ENCODE measurements at places on chromosomes 7 and 10.

DNA sequence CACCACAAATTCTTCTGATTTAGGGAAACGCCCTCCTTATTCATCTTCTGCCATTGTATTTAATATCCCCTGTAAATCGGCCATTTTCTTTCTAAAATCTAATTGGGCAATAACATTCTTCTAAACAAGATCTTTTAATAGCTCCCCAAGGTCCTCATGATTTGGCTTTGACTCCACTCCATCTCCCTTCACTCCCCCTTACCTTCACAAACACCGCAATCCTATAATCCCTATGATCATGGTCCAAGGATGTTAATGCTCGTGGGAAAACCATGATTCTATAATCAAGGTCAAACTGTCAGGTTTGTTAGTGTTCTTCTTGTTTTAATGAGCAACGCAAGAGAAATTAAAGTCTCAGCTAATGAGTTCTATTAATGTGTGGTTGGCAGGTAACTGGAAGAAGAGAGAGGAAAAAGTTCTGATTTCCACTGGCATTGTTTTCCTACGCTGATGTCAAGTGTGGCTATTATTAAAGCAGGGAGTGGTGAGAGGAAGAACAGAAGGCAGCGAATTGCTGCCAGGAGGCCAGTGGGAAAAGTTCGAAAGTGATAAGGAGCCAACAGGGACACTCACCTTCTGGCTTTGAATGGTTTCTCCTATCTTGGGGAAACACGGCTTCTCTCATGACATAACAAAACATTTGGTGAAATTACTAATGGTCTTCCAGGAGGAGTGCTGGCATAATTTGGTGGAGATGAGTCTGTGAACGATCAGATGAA is 28.1 kb downstream of the LRRC72 start:
- DNase-seq, result no peak

- DNase-seq, result peak; percentile 37
Observed at GRCh38 chr10:49297818-49298670, 926 bp upstream of the C10orf71 start.

DNA sequence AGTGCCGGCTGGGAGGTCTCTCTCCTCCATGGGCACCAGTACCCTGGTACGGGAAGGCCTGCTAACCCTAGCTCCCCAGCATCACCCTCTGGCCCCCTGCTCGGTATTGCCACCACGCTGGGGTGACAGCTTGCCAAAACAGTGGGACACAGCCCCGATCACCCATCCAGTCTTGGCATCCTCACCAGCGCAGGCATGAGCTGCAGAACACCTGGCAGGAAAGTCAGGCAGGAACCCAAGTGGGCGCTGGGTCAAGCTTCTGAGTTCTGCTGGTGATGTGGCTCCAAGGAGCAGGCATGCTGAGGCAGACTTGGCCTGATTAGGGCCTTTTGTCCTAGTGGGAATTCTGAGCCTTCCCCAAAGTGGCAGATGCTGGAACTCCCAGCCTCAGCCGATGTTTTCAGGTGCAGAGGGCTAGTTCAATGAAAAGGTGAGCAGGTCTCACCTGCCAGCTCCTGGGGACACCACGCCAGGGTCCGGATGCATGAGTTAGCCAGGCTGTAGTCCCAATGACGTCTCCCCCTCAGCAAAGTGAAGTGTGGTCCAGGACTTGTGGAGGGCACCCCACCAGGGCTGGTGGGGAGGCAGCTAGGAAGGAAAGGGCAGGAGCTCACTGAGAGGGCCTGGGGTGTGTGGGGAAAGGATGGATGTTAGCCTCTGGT is 8.5 kb upstream of the ZNF22 start:
- no peak for DNase-seq

GRCh38 chr10:51228714-51229100 is 154.4 kb downstream of the PRKG1 start:
- DNase-seq, result no peak

DNA sequence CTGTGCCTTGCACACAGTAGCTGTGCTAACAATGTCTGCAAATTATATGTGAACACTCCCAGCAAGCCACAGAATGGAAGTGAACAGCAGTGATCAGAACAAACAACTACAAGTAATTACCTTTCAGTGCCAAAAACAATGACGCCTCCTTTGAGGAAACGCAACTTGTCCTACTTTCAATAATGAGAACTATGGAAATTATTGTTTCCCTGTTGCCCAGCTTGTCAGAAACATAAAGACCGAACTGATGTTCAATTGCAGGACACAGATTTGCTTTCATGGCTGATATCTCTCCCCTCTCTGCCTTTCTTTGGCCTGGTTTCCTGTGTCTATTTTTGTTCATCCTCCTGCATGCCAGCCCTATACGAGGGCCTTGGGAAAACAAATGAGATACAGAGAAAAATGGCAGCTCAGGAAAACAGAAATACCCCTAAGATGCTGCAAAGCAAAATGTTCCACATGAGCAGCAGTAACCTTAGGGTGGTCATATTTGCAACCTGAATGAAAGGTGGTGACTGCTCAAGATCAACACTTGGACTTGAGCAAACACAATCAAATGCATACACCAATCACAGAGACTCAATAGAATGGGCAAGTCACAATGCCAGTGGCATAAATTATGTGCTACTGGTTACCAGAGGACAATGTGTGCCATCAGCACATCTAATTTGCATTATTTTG is 26.8 kb downstream of the COBL start:
- no peak for DNase-seq

- no peak for DNase-seq
Observed at GRCh38 chr10:80946957-80947726, 409.4 kb downstream of the SH2D4B start.

GRCh38 chr10:121792198-121792597 is 135.6 kb downstream of the ATE1 start:
- no peak for DNase-seq

- no peak for DNase-seq
Observed at GRCh38 chr10:30500534-30500933, 66.5 kb downstream of the MAP3K8 start.

DNA sequence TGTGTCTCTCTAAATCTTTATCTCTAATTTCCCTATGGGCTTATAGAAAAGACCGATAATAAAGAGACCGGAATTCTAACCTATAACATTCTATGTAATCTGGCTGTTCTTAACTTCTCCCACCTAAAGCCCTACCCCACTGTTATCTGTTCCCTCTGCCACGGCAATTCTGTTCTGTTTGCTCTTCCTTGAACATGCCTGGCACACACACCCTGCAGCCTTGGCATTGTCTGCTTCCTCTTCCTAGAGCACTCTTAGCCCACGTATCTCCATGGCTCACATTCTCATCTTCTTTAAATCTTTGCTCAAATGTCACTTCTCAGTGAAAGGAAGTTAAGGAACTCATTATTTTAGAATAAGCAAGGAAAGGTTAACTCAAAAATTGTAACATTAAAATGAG is 309.2 kb downstream of the GPR158 start:
- no peak for DNase-seq

DNA sequence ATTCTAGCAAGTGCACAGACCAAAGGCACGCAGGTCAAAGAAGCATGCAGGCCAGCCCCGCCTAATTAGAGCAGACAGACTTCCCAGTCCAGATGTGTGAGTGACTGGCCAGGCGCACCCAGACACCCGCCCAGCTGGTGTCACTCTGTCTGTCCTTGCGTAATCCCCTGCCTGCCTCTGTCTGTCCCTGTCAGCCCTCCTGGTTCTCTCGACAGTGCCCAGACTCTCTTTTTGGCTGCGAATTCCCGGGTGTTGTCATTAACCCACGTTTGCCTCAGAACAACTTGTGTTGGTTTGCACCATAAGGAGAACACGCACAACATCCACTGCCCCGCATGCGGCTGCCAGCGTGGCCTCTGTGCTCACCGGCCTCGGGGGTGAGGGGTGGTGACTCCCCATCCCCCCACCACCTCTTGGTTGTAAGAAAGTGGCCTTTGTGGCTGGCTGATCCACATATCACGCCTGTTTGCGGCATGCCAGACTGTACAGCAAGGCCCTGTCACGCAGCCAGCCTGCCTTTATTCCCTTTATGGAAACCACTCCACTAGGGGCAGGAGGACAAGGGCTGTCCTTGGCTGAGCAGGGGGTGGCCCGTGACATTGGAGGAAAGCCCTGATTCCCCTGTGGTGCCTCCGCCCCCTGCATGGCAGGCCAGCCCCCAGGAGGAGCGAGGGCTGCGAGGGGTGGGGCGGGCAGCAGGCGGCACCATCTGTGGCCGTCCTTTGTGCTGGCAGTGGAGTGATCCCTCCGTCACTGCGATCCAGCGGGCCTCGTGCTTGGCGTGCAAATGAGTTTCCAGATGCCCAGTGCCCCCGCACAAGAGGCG is 72.8 kb upstream of the PPIF start:
- no peak for DNase-seq

DNA sequence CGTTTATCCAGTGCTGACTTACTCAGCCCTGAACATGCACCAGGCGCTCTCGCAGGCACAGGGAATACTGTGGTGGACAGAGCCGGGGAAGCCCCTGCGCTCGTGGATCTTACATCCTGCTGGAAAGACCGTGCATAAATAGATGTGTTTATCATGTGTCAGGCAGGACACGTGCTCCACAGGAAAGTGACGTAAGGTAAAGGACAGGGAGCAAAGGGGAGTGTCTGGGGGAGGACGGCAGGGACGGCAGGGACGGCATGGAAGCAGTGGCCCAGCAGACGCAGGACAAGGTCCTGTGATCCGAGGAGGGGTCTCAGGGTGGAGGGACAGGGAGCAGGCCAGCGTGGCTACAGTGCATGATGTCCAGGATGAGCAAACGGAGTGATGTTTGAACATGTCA is 410.5 kb downstream of the PAXIP1 start:
- DNase-seq, result peak; percentile 1

DNA sequence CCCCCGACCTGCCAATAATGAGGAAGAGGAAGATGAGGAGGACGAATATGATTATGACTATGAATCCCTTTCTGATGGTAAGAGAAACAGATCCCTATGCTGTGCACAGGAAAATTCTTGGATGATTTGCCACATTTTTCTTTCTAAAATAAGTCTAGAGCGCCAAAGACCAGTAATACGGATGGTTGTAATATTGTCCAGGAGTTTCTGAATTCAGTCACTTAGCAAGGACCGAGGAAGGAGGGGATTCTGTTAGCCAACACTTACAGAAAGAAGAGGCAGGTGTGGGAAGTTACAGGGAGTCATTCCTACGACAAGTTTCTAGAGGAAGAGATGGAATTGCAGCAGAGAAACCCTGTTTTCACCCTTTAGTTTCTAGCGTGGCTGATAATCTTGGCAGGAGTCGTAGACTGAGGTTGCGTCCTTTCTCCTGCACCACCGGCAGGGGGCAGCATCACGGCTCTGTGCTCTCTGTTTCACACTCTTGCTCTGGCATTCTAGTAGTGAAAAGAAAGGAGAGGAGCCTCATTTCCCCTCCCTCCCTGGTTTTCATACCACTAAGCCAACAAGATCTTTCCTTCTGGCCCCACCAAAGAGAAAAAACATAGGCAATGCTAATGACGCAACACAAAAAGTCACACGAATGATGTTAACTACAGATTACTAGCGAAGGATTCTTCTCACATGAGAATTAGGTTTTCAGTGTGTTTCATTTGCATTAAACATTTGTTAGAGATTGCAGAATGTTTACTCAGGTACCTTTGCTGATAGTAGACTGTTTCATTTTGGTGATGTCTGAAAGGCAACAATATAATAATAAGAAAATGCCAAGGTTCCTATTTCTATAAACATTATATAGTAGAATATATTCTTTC is 82.7 kb downstream of the NOC3L start:
- peak; percentile 83 for DNase-seq

DNA sequence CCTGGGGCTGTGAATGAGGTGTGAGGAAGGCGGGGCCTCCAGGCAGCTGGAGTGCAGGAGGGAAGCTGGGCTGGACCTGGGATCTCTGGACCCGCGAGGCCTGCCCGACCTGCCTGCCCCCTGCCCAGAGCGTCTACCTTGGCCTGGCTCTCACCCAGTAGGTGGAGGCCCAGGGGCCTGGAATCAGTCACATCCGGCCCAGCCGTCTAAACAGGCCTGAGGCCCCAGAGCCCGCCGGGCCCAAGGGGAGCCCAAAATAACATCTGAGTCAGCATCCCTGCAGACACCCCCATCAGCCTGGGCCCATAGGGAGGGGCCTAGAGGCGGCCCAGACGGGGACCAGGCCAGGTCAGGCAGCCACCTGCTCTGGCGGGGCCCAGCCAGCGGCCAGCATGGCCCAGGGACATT is 15.1 kb upstream of the ELN start:
- peak; percentile 72 for DNase-seq

DNA sequence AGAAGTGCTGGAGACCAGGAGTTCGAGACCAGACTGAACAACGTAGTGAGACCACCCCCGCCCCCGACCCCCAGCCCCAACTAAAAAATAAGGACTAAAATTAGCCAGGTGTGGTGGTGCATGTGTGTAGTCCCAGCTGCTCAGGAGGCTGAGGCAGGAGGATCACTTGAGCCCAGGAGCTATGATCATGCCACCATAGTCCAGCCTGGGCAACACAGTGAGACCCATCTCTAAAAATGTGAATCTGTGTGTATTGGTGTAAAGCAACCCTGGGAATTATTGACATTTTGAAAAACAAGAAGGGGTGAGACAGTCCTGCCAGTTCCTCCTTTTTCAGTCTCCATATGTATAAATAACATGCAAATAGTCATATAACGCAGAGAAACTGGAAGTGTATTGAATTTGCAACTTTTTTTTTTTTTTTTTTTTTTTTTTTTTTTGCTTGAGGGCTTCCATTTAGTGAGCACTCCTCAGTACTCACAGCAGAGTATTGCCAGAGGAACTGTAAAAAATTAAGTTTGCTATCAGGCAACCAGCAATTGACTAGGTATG is 3.4 kb upstream of the ITGB1 start:
- no peak for DNase-seq

DNA sequence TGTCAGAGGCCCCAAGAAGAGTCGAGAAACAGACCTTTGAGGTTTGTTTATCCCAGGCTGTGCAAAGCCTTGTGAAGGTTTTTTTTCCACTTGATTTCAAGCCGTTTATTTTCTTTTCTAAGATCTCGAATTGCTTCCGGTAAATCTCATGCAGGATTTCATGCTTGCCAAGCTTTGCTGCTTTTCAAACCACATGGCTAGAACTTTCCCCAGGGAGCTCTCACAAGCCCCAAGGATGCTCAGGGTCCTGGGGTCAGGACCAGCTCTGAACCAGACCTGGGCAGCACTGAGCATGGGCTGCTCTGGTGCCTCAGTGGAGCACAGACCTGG is 48.0 kb upstream of the AQP1 start:
- no peak for DNase-seq

DNA sequence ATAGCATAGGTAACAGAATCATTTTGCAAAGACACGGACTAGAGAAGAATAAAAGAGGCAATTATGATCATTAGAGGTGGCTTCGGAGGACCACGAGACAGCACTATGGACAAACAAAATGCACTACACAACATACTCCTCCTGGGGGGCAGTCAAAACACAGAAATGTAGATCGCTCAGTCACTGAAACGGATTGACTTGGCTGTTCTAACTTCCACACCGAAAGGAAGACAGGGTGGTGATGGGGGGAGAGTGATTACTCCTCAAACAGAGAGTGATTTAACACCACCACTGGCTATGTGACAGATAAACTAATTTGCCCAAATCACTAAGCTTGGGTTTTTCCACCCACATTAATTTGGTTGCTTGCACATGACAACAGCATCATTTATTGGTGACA is 14.1 kb upstream of the PPA1 start:
- no peak for DNase-seq

DNA sequence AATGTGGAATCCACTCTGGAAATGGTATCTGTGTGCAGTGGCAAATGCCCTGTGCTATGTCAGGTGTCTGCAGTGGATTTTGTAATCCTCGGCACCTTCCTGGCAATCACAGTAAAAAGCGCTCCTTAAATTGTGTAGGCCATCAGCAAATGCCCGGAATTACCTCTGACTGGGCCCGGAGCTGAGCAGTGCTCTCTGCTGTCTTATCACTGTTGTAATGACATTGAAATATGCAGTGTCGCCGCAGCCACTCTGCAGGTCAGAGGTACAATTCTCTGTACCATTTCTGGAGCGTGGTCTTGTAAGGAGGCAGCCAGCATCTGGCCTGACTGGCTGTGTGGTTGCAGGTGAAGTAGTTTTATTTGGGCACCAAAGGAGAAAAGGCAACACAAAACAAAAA is 416.4 kb upstream of the MKI67 start:
- DNase-seq, result no peak

Measured in iPS-NIHi11 (cell line).